Mesenchymal stem cell (in vitro differentiated cells and primary cell): ENCODE measurements at places on chromosomes 6 and 20.

GRCh38 chr6:165767228-165767627 is 104.2 kb upstream of the PDE10A start:
- DNase-seq = no peak

- no peak for DNase-seq
Observed at GRCh38 chr6:146389740-146390139, 153.9 kb upstream of the RAB32 start.

GRCh38 chr20:10581823-10582222 is 92.0 kb downstream of the JAG1 start:
- DNase-seq = peak; percentile 52

DNA sequence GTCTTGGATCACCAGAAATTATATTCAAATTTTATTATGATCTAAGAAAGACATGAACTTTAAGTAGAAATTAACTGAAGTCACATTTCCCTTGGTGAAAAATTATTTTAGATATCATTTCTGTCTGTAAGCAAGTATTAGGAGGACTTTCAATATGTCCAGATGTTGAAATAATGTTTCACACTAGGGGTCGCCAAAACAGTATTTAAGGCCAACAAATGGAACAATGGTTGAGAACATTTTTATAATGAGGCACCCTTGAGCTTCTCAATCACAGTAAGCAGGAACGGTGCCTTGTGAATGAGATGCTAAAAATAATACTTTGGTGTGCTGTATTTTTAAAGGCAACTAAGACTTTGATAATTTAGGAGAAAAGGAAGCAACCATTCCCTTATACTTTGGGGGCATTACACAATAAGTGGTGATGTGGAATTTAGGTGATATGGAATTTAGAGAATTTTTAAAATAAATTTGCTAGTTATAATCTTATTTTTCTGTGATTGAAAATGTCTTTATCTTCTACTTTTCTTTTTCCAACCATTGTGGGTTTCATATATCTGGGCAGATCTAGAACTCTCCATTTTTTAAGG is 9.6 kb upstream of the SF3B5 start:
- peak; percentile 73 for DNase-seq

DNA sequence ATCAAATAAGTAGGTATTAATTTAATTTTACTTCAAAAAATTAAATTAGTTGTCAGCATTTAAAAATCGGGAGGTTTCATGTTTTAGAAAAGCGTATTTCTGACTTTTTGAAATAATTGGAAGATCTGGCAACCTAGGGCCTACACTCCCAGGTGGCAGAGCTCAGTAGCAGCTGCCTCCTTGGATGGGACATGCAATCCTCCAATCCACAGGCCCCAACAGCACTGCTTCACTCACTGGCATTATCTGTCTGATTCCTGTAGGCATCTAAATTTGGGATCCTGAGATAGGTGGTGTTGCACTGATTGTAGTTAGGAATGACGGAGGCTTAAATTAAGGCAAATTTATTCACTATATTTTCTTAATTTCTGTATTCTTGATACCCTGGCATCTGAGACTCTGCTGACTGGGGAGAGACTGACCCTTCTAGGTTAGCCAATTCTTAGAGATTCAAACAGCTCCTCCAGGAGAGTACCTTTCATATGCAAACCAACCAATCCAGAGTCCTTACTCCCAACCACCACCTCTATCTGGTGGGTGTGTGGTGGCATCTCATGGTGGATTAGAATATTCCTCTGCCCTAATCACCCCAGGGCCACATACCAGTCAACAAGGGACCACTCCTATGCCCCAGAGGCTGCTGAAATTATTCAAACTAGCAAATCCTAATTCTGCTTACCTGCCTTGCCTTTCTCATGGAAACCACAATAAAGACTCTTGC is 146.6 kb upstream of the GLP1R start:
- no peak for DNase-seq
